ENCODE measurements at places on chromosomes 16 and 17.

DNA sequence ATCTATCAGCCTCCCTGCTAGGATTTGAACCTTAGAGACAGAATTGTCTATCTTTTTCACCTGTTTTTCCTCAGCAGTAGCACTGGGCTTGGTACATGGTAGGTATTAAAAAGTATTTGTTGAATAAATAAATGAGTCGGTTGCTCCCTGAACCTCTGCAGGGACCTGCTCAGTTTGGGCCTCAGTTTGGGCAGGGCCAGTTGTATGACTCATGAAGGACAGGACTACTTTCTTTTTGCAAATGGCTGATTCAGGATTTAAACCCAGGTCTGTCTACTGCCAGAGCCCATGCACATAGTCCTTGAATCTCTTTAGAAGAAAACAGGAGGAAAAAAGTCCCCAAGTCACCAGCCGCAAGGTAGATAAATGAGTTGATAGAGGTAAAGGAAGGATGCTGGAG lies 3.1 kb downstream of the MMP2 start:
- DNase-seq = no peak

- DNase-seq = no peak
Observed at GRCh38 chr17:77186141-77186604, 45.4 kb downstream of the SEC14L1 start.

- DNase-seq = no peak
Observed at GRCh38 chr17:55996826-55997225, 156.4 kb upstream of the ANKFN1 start.

- DNase-seq = no peak
Observed at GRCh38 chr17:9487406-9487805, 88.2 kb downstream of the STX8 start.

DNA sequence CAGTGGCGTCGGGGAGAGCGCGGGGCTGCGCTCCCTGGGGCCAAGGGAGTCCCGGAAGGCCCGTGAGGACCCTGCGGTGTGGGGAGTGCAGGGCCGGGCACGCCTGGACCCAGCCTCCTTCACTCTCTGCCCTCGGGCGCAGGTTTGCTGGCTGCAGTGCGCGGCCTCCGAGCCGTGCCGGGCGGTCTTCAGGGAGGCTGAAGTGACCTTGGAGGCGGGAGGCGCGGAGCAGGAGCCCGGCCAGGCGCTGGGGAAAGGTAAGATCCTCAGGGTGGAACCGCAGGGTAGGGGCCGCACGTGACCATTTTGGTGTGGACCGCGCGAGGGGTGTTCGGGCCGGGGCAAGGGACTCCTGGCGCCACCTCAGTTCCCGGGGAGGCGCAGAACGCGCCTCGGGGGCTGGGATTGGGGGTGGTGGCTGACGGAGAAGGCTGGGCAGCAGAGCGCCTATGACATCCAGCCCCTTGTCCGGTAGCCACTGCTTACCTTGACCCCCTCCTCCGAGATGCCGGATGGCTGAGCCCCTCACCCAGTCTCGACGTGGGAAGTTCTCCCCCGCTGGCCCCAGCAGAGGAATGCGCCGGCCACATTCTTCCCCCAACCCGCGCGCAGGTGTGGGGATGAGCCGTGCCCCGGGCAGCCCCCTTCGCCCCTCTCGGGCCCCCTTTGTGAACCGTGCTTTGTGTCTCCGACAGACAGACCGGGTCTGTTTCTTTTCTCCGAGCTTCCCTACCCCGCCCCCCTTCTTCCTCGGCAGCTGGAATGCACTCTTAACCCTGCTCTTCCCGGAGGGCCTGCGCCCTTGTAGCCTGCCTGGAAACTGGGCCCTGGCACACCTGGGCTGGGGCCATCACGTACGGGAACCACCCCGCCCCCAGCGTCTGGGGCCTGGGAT lies 631 bp downstream of the CDH3 start:
- DNase-seq = no peak

DNA sequence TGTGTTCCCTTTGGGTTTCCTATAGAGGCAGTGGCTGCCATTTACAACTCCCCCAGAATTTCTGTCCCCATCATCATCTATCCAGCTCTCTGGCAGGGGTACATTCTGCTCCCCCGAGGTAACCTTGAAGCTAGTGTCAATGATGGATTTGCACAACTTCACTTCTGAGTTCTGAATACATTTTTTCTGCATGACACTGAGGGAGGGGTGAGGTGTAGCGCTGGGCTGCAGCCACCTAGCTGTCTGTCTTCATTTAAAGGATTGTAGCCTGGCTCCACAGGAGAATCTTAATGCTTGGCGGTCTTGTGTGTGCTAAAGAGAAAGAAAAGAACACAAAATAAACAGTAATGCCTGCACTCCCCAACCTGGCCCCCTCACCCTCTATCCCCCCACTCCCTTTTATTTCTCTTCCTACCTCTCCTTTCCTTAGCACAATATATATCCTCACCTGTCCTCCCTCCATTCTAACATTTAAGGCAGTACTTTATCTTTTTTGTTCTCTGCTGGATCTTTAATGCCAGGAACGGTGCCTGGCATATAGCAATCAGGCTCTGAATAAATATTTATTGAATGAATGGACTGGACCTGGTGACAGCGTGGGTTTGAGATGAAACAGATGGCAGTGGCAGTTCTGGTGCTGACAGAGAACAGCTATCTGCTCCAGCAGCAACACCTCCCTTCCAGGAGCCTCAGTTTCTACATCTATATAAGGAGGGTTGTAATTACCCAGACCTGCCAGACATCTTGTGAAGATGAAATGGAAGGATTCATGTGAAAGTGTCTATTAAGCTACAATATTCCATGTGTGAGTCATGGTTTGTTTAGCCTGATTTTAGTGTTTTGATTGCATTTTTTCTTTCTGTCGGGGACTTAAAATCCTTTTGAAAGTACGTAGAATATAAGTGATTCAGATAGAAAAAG lies 163.5 kb upstream of the CDH11 start:
- no peak for DNase-seq

DNA sequence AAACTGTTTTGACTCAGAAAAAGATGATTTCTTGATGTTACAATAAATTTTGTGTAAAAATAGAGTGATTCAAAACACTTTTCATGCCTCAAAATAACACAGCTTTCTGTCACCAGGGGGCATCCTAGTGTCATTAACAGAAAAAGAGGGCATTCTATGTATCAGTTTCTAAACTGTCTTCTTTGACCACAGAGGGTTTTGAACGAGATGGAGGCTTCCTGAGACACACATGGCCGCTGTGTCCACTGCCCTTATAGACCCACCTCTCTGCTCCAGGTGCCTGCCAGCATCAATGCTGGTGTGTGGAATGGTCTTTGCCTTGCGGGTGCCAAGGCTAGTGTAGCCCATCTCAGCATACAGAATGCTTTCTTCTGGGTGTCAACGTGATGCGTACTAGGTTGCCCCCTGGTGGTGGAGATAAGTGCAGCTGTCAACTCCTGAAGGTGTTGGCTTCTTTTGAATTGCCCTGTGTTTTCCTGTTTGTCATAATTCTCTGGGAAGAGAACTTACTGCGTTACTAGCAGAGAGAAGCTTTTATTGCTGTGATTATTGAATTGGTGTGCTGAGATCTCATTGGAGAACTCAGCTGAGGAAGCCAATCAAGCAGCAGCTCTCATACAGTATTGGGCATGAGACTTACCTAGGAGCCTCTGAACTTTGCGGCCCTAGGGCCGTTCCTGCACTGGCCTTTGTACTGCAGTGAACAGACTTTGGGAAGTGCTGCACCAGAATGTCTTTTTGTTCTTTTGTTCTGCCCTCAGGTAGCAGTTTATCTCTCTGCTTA lies 38.6 kb downstream of the USP10 start:
- peak; percentile 51 for DNase-seq
